ENCODE measurements at places on chromosomes 7 and 10. TPM values are rescaled to one million over a fixed set of nuclear protein-coding genes. Genes with fewer than 3 reads are reported as not detected.

The PTPRN2 gene
- total RNA-seq, result 4.0 TPM

The DUSP5 gene
- total RNA-seq, result 35.0 TPM

The ZNF117 gene
- 20.0 TPM for total RNA-seq

The ACSM6 gene
- total RNA-seq, result not detected

The SLC26A5 gene
- 0.49 TPM for total RNA-seq

The GIMAP1 gene
- not detected for total RNA-seq

The SGCE gene
- total RNA-seq, result 52.1 TPM

The TAC1 gene
- 8.7 TPM for total RNA-seq

The PTN gene
- total RNA-seq, result 20.1 TPM

The GJD4 gene
- total RNA-seq, result not detected

The LOXL4 gene
- 0.23 TPM for total RNA-seq

The TSPAN15 gene
- total RNA-seq, result 12.5 TPM

The SEMA3C gene
- total RNA-seq, result 3.1 TPM

The ANKRD30A gene
- not detected for total RNA-seq

The EVX1 gene
- total RNA-seq, result not detected

The PTPRE gene
- total RNA-seq, result 0.42 TPM

The UNCX gene
- total RNA-seq, result not detected

The PRSS37 gene
- not detected for total RNA-seq

The ACTL6B gene
- total RNA-seq, result not detected

The ASZ1 gene
- total RNA-seq, result not detected

The CXCL12 gene
- total RNA-seq, result 47.3 TPM

The NUDT13 gene
- 1.4 TPM for total RNA-seq

The GHRHR gene
- total RNA-seq, result not detected

The MGMT gene
- total RNA-seq, result 19.3 TPM

The PON1 gene
- 1.5 TPM for total RNA-seq

The OR2A42 gene
- total RNA-seq, result 0.27 TPM

The KNDC1 gene
- 16.0 TPM for total RNA-seq

The CCDC126 gene
- 5.7 TPM for total RNA-seq

The GNAI1 gene
- total RNA-seq, result 26.8 TPM

The GIMAP7 gene
- total RNA-seq, result not detected

The SPAM1 gene
- total RNA-seq, result not detected

The FAM25C gene
- total RNA-seq, result not detected

The MYL7 gene
- 2.4 TPM for total RNA-seq

The GLI3 gene
- 17.0 TPM for total RNA-seq

The LRRN3 gene
- 0.23 TPM for total RNA-seq

Measured in GM23338 (cell line).